ENCODE measurements at places on chromosomes 6 and 20.
A peak's percentile ranks its signal among the peaks of the same experiment; 100 is the strongest.

- DNase-seq: peak; percentile 46
Measured at GRCh38 chr6:33592595-33593413, 12.7 kb upstream of the BAK1 start.

- no peak for DNase-seq
Measured at GRCh38 chr6:53464483-53464882, 80.4 kb downstream of the GCLC start.

GRCh38 chr20:48687117-48687800 is 140.5 kb downstream of the PREX1 start:
- DNase-seq: no peak

DNA sequence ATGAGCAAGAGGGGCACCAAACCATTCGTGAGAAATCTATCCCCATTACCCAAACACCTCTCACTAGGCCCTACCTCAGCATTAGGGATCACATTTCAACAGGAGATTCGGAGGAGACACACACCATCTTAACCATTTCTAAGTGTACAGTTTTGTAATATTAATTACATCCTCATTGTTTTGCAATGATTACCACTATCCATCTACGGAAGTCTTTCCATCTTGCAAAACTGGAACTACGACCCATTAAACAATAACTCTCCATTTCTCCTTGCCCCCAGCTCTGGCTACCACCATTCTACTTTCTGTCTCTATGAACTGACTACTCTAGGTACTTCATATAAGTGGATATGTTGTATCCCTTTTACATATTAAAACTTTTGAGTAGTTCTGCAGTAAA is 20.1 kb downstream of the ACOT13 start:
- DNase-seq: no peak

- DNase-seq: no peak
Measured at GRCh38 chr6:134065706-134066105, 13.3 kb upstream of the SLC2A12 start.

Measured in caudate nucleus (tissue), 63 donors.